ENCODE measurements at places on chromosomes 16 and 17.

DNA sequence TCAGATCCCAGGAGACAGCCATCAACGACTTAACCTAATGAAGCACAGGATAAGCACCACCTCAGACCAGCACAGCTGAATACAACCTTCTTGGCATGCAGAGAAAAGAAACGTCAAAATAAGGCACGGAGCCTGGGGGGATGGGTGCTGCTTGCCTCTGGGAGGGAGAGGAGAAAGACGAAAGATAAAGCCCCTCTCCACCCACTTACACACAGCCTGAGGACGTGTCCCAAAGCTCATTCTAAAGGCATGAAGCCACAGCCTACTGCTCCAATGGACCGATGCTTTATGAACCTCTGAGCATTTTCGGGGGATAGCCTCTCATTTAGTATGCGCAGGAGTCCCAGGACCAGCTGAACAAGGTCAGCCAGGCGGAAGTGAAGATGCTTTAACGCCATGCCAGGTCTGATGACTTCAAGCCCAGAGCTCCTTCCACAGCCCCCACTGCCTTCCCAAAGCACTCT, 31.1 kb downstream of the ST3GAL2 start:
- no peak for DNase-seq

- no peak for DNase-seq
Observed at GRCh38 chr17:78920528-78920927, 4.7 kb downstream of the TIMP2 start.

DNA sequence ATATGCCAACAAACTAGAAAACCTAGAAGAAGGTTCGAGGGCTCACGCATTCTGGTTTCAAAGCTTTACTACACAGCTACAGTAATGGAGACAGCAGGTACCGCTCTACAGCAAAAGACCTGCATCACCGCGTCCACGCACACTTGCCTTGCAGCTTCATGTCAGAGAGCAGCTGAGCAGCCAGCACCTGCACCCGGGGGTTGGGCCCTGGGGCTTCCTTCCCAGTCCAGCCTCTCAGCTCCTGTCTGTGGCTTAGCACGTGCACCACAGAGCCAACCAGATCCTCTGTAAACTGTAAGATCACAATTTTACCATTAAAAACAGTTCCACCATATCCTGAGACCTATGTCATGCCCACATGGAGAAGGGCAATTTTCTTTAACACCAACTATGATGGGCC, 15.3 kb downstream of the MEAK7 start:
- no peak for DNase-seq

- no peak for DNase-seq
Observed at GRCh38 chr16:88345721-88346560, 36.8 kb upstream of the ZNF469 start.

DNA sequence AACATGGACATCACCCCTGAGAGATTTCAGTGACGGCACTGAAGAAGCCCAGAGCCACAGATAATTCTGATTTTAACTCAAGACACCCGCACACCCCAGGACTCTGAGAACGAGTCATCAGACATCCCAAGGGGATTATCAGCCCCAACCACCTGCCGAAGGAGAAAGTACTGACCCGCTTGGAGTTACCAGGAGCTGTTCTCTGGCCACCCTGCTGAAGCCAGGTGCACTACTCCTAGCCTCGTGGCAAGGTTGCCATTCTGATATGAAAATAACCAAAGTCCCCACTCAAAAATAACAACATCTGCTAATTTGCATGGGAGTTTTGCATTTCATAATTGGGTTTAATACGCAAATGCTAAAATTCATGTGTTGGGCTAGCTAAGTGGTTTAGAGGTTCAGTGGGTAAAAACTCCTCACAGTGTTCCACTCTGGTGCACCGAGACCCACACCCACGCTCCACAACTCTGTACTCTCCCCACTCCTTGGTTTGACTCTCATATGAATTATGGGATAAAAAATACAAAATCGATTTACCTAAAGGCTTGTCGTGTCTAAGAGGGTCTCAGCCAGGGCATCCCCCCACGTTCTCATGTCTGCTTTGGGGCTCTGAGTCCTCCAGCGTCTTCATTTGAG, 143.0 kb upstream of the NOL11 start:
- no peak for DNase-seq

DNA sequence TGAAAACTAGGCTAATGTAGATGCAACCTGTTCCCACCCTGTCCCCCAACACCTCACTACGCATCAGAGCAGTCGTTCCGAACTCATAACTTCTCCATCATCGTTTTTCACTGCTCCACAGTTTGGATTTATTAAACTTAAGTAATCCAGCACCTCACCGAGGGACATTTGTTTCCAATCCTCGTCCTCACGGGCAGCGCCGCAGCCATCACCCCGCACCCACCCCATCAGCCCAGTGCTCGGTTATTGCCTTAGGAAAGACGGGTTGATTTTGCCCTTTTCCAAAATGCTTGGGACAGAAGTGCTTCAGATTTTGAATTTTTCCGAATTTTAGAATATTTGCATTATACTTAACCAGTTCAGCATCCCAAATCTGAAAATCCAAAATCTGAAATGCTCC, 71.0 kb upstream of the DOC2B start:
- DNase-seq, result no peak

- peak; percentile 50 for DNase-seq
Observed at GRCh38 chr16:87706278-87707000, 59.3 kb downstream of the KLHDC4 start.

- DNase-seq, result no peak
Observed at GRCh38 chr16:52398491-52398960, 148.4 kb downstream of the TOX3 start.

DNA sequence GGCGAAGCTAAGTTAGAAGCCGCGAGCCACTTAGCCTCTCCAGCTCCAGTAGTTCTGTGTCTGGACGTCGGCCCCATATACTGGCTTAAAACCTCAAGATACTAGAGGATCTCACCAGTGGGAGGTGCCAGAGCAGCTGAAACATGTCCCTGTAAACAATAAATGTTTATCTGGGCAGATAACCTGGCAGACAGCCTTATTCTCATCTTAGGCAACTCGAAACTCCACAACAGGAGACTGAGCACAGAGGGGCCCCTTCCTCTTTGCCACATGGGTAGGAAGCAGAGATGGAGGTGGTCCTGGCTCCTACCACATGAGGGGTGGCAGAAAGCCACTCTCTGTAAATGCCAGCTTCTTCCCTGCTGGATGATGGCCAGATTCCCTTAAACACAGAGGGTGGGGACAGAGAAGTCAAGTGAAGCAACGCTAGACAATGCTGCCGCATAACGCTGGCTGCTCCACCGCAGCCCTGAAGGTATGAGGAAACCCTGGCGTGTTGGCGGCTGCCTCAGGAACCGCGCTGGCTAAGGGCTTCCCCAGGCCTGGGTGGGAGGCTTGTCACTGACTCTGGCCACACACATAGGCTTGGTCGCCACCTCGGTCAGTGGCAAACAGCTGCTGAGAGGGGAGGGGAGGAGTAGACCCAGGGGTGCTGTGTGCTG, 67.9 kb downstream of the HIC1 start:
- DNase-seq, result peak; percentile 68

DNA sequence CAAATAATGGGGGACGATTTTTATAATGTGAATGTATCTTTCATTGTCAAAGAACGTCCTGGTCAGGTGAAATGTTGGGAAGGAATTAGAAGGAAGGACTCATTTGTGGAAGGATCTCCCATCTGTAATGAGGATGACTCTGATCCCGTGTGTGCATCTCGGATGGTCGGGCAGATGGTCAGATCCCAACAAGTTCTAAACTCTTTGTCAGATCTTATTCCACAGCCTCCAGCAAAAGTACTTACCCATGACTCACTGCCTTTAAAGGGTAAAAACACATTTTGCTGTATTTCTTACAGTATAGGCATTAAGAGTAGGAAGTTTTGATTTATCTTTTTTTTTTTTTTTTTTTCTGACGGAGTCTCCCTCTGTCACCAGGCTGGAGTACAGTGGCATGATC, 539 bp upstream of the KRTAP4-8 start:
- DNase-seq, result no peak

DNA sequence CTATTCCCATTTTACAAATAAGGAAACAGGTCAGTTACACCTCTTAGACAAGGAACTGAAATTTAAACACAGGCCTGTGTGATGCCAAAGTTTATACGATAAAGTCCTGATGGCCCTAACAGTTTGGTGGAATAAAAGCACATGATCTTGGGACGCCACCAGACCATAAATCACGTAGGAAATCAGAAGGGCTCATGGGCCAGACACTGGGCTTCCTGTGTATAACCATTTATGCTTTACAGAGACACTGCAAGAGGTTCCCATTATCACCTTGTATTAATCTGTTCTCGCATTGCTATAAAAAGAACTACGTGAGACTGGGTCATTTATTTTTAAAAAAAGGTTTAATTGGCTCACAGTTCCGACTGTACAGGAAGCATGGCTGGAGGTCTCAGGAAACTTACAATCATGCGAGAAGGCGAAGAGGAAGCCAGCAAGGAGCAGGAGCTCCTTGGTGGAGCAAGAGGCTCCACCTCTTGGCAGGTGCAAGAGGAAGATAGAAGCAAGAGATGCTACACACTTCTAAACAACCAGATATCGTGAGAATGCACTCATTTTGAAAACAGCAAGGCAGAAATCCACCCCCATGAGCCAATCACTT, 124.0 kb upstream of the MON1B start:
- DNase-seq, result no peak

- peak; percentile 19 for DNase-seq
Observed at GRCh38 chr17:58109197-58109596, 26.0 kb downstream of the DYNLL2 start.

- no peak for DNase-seq
Observed at GRCh38 chr17:65750166-65750565, 188.7 kb upstream of the AXIN2 start.

DNA sequence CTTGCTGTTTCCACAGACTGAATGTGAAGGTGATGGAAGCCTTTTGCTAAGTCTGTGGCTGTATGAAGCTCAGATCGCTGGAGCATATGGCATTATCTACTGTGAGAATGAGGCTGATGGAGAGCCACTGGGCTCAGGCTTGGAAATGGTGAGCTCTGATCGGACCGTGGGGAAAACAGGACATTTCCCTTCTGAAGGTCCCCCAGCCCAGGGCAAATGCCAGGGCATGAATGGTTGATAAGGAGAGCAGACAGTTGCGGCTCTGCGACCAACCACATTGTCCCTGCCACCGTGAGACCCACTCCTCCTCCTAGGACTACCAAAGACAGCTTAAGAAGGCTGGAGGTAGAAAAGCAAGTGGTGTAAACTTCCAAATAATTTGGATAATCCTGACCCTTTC, 4.7 kb upstream of the CUEDC1 start:
- no peak for DNase-seq

DNA sequence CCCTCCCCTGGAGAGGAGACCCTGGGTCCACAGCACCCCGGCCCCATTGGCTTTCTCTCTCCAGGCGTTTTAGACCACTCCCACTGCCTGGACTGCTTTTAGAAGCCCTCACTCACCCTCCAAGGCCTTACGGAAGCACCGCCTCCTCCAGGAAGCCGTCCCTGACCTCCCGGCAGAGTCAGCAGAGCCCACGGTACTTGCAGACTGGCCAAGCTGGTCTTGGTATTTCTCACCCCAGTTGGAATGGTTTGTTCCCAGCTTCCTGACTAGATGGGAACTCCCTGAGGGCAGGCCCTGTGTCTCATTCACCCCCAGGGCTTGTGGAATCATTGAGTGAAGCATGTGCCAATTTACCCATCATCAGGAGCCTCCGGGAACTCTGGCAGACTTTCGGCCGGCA, 9.2 kb downstream of the SCGB1C2 start:
- no peak for DNase-seq

DNA sequence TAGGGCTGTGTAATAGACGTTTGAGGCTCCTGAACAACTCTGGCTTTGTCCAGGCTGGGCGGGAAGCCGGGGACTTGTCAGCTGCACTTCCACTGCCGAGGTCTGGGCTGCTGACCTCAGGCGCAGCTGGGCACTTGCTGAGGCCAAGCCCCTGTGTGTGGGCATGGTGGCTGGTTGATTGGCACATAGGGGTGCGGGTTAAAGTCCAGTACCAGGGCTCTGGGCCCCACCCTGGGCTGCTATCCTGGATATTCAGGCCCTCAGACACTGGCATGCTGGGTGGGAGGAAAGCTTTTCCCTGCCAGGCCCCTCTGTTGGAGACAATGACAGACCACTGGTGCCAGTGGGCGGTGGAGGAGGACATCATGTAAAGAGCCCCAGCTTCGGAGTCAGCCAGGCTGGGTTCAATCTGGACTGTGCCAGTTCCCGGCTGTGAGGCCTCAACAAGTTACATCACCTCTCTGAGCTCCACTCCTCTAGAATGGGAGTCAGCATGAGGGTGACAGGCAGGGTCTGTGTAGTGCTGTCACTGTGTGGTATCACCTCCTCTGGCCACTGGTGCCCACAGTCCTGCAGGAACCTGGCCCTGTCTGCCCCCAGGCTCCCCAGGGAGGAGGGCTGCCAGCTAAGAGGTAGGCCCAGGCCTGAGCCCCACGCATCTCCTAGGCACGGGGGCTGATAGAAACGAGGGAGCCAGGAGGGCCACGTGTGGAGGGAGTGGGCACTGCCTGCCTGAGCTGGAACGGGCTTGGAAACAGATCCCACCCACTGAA, 42.5 kb downstream of the PSME3IP1 start:
- DNase-seq, result no peak

DNA sequence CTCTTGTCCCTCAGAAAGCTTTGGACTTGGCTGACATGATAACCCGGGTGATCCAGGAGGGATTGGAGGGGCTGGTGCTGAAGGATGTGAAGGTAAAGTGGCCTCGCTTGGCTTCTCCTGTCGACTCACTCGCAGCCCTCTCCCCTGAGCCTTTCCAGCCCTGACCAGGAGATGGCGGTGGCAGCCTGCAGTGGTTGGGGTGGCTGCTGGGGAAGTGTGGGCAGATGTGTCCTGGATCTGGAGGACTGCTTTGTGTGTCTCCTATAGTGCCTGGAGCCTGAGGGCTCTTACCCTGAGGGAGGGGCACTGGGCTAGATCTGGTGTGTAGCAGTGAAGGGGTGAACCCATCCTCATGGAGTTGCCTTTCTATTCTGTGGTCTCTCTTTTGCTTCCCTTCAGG, 17.9 kb downstream of the LIG3 start:
- DNase-seq, result peak; percentile 45

GRCh38 chr17:77317091-77317750, 176.5 kb downstream of the SEC14L1 start:
- no peak for DNase-seq

Data from SJCRH30 (cell line).